Breast epithelium (tissue), 4 donors: ENCODE measurements at places on chromosomes 5 and 9.

- DNase-seq = no peak
Measured at GRCh38 chr5:123578390-123578789, 66.4 kb downstream of the CSNK1G3 start.

GRCh38 chr5:60026161-60026560 lies 132.6 kb upstream of the PDE4D start:
- no peak for DNase-seq

DNA sequence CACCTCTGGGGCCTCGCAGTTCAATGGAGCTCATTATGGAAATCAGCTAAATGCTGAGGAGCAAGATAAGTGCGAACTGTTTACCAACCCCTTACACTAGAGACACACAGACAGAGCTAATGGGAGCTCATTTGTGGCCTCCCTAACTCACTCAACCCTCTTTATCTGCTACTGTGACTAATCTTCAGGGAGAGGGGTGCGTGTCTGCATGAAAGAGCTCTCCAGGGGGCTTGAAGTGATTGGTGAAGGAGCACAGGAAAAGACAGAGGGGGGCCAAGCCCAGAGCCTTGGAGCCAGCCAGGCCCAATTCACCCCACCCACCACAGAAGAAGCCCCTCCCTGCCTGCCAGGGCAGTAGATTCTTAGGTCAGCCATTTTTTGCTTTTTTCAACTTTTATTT lies 466.8 kb upstream of the BRINP1 start:
- no peak for DNase-seq

- no peak for DNase-seq
Measured at GRCh38 chr9:38092656-38093055, 23.6 kb upstream of the SHB start.

DNA sequence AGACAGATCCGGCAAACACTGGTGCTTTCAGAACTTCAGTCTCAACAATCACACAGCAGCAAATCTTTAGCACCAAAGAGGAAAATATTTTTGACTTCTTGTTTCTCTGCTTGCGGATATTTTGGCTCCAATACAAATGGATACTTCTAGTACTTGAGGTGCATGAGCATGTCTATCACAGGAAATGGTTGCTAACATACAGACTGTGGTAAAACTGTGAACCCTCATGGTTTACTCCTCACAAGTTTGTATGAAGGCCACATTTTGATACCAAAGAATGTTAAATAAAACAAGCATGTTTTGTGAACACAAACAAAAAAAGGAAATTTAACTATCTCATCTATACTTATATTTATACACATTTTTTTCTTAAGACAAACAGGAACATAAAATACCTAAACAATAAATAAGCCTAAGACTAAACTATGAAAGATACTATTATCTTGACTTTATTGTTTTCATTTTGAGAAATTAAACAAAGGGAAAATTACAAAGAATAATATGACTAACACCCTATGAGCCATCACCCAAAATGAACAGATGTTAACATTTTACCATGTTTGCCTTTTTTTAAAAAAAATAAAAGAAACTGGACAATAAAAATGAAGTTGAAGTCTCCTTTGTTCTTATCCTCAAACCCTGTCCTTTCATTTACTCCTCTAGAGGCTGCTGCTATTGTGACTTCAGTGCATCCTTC lies 135.0 kb upstream of the LHFPL2 start:
- no peak for DNase-seq

DNA sequence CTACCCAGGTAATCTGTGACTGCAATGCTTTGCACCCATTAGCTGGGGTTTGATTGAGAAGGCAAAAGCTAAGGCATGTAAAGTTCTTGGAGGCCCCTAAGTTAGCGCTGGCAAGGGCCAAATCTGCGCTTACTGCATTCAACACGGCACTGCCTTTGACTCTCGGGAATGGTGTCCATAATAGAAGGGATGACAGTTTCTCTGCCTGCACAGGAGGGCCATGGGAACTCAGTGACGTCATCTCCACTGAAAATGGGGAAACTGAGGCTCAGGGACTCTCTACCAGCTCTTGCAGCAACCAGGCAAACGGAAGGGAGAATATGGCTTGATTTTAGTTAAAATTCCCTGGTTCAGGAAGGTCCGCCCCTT lies 487 bp downstream of the SPATA24 start:
- no peak for DNase-seq

DNA sequence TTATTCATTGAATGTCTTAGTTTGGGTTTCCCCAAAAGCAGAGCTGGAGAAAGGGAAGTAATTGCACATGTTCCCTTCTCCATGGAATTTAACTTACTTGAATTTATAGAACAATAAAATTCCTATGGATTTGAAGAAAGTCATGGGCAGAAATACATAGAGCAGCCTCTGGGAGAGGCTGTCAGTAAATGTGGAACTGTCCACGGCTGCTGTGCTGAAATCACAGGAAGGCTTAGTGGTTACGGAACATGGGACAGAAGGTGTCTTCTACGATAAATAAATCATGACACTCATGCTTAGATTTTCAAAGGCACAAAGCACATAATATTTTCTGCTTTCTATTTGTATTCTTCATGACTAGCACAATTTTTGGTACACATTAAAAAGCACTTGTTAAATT lies 440.6 kb upstream of the IZUMO3 start:
- DNase-seq = no peak

- DNase-seq = no peak
Measured at GRCh38 chr5:61600945-61601511, 269.0 kb downstream of the ZSWIM6 start.

- DNase-seq = no peak
Measured at GRCh38 chr9:129864991-129865647, 29.9 kb downstream of the USP20 start.

- DNase-seq = no peak
Measured at GRCh38 chr5:19855453-19855852, 132.5 kb downstream of the CDH18 start.

DNA sequence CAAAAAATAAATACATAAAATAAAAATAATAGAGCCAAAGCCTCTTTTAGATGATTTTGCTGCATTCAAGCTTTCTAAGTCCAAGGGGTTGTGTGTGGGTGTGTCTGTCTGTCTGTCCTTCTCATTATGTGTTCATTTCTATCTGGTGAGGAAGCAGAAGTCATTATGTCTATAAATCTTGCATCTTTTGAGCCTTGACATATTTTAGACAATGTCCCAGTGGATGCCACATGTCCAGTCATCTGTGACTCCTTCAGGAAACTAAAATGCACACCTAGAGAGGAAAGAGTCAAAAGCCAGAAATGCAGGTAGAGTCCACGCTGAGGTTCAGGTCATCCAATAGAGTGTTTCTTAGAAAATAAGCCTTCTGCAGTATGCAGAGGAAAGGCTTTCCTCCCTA lies 80.9 kb downstream of the GALNT10 start:
- DNase-seq = no peak

DNA sequence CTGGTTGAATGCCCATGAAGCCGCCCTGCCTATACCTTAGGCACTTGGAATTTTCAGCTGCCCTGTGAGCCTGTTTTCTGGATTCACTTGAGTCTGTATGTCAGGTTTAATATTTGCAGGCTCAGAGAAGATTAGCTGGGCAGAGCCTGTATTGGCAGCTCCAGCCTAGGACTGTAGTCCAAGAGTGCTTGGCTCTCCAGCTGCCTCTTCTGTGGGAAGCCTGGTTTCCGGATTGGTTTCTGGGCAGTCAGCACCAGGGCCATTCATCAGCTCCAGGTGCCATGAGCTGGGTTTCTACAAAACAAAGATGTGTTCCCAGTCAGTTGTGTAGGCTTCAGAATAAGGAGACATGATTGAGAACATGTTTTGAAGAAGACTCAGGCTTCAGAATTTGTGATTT lies 90.1 kb downstream of the ARHGAP26 start:
- no peak for DNase-seq

DNA sequence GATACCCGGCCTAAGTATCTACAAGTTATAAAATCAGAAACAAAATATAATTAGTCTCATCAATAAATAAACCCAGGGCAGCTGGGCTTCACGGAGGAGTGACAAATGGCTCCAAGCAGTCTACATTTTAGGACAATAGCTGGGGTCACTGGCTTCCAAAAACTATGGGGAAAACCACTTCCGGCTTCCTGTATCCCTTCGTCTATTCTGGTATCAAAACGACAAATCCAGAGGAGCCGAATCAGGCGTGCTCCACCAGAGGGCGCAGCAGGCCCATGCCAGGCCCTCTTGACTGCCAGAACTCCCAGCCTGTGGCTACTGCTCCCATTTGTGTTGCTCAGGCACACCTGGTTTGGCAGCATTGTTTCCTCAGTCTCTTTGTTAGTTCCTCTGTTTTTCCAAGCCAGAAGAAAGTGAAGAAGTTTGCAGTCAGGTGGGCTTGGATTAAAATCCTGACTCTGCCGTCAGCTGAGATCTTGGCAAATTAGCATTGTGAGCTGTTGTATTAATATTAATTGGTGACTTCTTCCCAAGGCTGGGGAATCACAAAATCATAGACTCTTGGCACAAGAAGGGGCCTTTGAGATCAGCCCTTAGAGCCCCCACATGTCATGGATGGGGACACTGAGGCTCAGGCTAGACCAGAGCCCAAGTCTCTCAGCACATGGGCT lies 11.6 kb upstream of the RAB14 start:
- peak; percentile 92 for DNase-seq

GRCh38 chr5:118115791-118116190 lies 872.6 kb downstream of the DTWD2 start:
- no peak for DNase-seq

DNA sequence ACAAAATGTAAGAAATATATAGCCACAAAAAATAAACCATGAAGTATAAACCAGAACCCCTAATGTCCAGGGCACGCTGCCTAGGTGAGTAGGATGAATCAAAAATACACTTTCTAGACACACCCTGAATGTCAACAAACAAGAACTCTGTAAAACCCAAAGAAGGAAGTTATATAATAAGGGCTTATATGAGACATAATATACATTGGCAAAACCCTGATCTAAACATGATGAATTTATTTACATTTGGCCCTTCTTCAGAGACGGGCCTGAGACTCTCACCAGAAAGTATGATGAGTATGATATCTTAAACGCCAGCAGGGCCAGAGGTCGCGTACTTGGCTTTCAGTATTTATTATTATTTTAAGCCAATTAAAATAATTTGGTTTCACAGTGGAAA lies 125.1 kb upstream of the FST start:
- no peak for DNase-seq

DNA sequence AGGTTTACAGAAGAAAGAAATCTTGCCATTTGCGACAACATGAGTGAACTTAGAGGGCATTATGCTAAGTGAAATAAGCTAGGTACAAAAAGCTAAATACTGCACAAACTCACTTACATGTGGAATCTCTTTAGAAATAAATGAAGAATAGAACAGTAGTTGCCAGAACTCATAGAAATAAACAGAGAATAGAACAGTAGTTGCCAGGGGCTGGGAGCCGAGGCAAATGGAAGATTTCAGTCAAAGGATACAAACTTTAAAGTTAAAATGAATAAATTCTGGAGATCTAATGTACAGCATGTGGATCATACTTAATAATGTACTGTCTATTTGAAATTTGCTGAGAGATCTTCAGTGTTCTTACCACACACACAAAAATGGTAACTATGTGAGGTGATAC lies 63.4 kb downstream of the FAM81B start:
- no peak for DNase-seq

DNA sequence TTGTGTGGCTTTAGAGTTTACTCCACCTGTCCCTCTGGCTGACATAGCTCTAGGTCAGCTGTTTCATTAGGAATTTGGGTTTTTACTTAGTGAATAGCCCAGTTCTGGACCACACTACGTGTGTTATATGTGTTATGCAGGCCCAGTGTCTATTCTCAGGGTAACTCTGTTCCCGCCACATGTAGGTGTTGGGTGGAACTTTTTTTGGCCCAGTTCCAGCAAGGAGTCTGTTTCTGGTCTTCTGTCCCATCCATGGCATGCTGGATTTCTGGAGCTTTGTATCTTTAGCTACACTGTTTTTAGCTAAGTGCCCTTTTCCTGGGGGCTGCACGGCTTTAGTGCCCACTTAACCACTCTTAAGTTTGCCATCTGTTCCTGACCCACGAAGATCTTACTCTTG lies 15.5 kb downstream of the RMI1 start:
- DNase-seq = no peak

DNA sequence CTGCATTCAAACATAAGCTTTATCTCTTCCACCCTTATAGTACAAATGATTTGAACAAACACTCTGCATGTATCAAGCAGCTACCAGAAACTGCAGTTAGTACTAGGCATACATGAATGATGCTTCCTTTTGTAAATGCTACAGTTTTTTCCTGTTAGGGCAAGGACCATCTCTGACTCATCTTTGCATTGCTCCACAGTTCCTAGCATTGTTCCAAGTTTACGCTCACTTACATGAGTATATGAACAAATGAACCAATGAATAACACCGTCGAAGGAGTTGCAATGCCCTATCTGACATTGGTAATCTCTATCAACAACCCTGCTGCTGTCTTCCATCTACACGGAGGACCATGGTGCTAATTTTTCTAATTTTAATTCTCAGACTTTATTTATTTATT lies 2.1 kb upstream of the ALDH7A1 start:
- DNase-seq = no peak

- no peak for DNase-seq
Measured at GRCh38 chr9:3662671-3663070, 136.9 kb upstream of the RFX3 start.

DNA sequence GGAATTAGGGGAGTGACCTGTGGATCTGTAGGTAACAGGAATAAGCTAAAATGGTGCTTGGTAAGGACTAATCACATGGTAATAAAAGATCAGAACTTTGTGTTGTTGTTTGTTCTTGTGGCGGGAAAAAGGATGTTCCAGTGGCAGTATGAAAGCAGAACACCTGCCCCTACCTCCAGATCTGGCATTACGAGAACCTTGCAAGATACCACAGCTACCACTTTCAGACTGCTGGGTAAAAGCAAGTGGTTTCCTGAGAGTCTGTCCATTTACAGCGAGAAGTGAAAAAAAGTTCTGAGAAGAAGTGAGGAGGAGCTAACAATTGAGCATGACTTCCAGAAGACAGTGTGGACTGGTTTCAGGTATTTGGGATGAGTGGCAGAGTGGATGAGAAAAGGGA lies 252.5 kb downstream of the TLE4 start:
- no peak for DNase-seq

DNA sequence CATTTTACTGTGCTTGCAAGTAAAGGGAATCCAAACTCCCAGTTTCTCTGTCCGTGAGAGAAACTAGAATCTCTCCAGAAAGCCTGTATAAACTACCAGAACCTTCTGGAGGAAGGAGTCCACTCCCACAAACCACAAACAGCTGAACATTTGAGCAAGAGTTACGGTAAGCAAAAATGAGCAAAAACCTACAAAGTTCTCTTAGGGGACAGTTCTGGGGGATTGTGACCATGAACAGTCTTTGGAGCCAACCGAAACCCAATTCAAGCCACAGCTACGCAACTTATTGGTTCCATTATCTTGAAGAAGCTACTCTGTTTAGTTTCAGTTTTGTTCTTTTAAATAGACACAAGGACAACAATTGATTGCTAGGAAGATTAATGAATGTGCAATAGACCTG lies 330.6 kb downstream of the ASTN2 start:
- no peak for DNase-seq

DNA sequence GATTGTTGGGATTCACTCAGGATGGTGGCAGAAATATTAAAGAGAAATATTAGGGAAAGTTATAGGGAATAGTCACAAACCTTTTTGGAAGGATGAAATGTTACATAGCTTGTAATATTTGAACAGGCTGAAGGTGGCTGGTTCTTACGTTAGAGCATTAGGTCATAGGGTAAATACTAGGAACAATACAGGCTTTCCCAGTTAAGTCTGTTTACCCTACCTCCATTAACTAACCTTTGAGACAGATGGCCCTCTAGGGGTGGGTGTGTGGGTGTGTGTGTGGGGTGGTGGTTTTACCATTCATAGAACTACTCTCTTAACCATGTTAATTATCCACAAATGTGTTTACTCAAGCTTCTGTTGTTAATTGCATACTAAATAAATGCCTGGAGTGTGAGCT lies 94.3 kb upstream of the STK32A start:
- DNase-seq = no peak
